ENCODE measurements at places on chromosomes 1 and 21.

DNA sequence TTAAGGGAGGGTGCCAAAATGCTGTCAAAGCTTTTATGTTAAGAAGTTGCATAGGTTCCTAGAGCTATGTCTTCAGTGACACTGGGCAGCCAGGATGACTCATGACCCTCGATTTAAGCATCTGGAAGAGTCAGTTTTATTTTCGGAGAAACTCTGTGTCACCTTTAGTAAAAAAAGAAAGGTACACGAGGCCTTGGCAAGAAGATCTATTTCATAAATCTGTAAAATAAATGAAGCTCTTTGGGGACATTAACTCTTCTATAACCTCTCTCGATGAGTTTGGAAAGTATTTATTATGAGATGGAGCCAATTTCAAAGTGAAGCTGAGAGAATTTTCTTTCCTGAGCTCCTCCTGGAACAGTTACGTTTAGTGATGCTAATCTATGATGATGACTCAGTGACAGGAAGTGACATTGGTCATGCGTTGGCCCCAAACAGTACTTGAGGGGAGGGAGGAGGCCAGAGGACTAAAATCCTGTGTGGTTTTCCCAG is 156.5 kb downstream of the HLX start:
- DNase-seq = no peak

DNA sequence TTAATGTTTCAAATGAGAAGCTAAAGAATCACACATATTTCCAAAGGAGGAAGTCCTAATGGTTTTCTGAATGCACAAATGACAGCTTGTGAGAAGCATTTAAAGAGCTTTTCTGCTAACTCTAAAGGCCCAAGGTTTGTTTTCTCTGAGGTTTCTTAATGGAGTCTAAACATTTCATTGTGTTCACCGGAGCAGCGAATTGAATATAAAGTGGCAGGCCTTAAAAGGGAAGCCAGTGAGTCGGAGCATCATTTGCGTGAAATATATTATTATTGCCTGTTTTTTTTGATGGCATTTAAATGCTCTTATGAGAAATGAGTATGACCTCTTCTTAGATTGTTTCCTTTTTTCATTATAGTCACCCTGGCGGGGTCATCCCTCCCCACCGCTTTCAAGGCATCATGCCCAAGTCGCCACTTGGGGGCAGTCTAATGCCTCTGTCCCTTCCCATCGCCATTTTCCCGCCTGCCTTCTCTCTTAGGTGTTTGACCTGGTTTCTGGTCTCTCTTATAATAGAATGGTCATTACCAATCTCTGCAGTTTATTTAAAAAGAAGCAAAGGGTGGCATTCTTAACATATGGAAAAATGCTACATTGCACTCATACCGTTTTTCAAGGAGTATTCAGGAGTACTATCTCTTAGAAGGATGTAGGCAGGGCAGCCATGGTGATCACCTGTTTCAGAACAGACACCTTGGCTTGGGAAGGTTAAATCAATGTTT is 25.3 kb upstream of the OVAAL start:
- peak; percentile 66 for DNase-seq

DNA sequence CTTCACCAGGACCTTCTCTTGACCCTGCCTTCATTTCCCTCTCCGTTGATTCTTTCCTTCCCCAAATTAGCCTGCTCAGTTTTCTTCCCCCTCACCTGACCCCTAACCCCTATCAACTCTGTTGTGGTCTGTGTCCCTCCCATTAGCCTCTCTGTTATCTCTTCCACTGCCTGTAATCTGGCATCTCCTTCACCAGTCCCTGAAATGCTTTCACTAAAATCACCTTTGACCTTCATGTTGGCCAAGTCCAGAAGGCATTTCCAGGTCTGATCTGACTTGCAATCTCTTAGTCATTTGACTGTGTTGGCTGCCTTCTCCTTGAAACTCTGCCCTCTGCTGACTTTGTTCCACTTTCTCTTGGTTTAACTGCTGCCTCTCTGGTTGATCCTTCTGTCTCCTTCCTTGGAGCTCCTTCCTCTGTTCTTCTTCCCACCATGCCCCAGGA is 28.2 kb downstream of the ATP8B2 start:
- peak; percentile 28 for DNase-seq

DNA sequence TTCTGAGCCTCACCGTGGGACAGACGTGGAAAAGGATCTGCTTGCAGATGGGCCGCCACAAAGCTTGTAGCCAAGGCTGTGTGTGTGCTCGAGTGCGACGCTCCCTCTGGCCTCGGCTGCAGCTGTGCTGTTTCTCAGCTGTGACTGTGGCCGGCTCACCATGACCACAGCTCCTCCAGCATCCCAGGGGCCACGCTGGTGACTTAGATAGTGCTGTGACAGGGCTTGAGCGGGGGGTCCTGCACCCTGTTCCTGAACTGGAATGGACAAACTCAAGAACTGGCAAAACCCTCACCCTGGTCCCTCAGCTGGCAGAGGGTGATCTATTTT is 17.4 kb upstream of the ACTRT2 start:
- DNase-seq = no peak

- no peak for DNase-seq
Observed at GRCh38 chr1:239997515-239998311, 94.0 kb upstream of the FMN2 start.

GRCh38 chr1:201250326-201251011 is 32.8 kb upstream of the PKP1 start:
- no peak for DNase-seq

GRCh38 chr21:36630485-36631206 is 68.3 kb upstream of the SIM2 start:
- peak; percentile 49 for DNase-seq

- no peak for DNase-seq
Observed at GRCh38 chr21:15084668-15085067, 19.9 kb upstream of the NRIP1 start.

Data from NCI-H1694 treated with DMSO at 0.1 percent for 48 hours (cell line).